PC-3 (cell line): ENCODE measurements at places on chromosomes 7 and 10.

DNA sequence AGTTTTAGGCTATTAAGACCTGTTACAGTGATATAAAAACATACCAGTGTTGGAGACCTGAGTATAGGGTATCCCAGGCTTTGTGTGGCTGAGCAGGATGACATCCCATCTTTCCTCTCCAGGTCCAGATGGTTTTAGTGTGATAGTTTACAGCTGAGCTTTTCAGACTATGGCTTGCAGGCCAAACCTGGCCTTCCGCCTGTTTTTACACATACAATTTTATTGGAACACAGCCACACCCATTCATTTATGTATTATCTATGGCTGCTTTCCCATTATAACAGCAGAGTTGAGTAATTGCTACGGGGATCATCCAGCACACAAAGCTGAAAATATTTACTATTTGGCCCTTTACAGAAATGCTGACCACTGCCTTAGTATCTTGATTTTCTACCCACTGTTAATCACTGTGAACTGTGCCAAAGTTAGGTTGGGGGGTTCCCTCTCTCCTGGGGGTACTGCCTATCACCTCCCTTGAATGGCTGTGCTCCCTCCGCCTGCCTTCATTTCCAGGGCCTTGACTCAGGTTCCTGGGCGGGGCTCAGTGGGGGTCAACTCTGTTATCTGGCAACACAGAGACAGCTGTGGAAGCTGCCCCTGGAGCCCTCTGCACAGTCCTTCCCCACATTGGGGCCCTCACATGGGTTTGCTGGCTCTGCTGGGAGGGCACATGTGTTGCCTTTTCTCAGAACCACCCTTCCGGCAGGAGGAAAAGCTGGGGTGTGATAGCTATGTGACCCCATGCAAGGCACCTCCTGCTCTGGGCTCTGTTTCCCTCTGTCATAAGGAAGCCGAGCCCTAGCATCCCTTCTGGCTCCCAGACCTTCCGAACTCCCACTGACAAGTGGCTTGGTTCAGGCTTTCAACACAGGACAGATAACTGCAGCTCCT lies 40.3 kb upstream of the SH2D4B start:
- no peak for DNase-seq

- DNase-seq, result peak; percentile 58
These were observed 54.5 kb downstream of the COL1A2 start for GRCh38 chr7:94449151-94449725.

GRCh38 chr7:90945104-90945787 lies 319.0 kb upstream of the FZD1 start:
- peak; percentile 7 for DNase-seq

DNA sequence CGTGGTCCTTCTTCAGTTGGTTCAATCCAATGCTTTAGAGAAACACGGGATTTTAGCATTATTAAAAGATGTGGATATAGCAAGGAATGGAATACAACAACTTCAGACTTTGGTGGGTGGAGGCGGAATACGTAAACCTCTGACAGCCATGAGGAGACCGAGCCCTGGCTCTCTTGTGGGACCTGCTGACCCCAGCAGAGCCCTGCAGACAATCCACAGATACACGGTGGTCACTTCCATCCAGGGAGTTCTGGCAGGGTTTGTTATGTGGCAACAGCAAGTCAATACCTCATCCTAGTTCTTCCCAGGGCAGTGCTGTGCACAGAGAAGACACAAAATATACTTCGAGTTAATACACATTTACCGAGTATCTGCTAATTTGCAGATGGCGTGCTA lies 118.5 kb upstream of the DIP2C start:
- DNase-seq, result no peak

DNA sequence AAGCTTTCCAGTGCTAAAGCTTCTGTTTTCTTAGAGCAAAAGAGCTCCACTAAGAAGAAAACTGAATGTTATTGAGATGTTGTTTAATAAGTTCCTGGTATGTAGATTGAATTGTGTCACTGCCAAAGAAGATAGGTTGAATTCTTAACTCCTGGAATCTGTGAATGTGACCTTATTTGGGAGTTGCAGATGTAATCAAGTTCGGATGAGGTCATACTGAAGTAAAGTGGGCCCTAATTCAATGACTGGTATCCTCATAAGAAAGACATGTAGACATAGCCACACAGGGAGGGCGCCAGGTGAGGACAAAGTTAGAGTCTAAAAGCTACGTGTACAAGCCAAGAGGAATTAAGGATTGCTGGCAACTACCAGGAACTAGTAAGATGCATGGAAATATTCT lies 732.1 kb upstream of the C7orf33 start:
- no peak for DNase-seq

- DNase-seq, result no peak
These were observed 28.8 kb upstream of the C10orf53 start for GRCh38 chr10:49650724-49651034.

DNA sequence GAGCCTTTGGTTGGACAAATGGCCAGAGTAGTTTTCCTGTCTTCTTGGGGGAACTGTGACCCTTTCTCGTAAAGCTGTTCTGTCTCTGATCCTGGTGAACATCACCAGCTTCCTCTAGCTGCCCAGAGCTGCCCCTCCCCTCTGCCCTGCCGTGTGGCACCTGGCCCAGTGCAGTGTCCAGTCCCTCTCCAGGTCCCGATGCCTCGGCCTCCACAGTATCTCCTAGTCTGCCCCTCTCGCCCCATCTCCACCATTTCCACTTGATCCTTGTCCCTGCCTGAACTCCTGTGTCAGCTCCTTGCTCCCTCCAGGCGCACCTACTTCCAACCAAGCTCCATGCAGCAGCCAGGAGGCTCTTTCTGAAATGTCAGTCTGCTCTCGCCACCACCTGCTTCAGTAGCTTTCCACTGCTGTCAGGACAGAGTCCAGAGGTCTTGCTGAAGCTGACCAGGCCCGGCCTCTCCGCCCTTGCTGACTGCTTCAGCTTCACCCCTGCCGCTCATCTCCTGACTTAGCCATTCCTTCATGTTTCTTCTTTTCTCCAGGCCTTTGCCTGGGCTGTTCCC lies 133.6 kb downstream of the GRK5 start:
- DNase-seq, result no peak

GRCh38 chr7:102450242-102450641 lies 14.4 kb downstream of the ALKBH4 start:
- peak; percentile 51 for DNase-seq

DNA sequence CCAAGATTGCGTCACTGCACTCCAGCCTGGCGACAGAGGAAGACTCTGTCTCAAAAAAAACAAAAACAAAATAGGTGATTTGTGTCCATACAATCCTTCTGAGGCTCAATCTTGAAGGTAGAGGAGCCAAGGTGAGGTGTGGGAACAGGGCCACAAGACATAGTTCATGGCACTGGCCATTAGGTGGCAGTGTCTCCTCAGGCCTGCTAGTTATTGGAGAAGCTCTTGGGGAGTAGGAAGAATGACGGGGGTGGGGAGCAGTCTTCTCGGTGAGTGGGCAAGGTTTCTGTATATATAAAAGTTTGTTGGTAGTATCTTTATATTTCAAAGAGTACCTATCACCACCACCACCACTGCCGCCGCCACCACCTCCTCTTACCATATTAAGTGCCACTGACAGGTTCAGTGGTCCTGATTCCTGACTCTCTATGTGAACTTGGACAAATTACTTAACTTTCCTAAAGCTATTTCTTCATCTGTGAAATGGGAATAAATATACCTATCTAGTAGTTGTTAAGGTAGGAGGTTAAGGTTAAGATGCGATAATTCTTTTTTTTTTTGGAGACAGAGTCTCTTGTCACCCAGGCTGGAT lies 24.0 kb downstream of the CCSER2 start:
- DNase-seq, result peak; percentile 67

GRCh38 chr7:68679459-68680234 lies 918.6 kb upstream of the AUTS2 start:
- DNase-seq, result no peak

DNA sequence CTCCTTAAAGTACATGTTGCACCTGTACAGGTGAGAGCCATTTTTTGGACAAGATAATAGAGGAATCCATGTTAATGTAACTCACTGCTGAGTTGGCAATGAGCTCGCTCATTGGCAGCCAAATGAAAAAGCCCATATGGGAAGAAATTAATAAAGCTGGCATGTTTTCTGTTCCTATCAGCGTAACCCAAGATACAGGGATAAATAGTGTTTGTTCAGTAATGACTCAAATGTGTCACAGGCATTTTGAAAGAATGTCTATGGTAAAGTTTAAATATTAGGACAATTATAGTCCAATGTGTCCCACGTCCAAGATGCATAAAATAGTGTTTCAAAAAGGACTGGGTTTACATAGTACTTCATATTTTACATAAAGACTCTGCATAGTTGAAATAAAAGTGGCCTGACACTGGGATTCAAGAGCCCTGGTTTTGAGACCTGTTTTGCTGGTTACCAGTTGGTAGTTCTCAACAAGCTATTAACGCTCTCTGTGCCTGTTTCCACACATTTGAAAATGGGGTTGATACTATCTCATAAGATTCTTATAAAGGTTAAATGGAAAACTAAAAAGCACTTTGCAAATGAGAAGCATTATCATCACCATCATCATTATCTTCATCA lies 49.1 kb downstream of the MTURN start:
- DNase-seq, result peak; percentile 58

DNA sequence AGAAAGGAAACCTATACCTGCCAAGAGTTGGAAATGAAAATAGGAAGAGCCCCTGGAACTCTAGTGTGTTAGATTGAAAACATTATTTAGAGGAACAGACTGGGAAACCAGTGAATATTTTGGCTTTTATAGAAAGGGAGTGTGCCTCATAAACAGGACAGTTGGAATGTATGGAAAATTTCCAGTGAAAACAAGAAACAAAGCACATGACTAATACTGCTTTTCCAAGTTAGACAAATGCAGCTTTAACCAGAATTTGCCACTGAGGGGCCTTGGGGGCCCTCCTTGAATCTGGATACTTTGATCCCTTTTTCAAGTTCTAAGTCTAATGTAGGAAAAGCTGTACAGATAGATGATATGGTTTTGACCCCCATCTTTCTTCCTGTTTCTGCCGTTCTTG lies 21.2 kb downstream of the ITGB8 start:
- peak; percentile 86 for DNase-seq

DNA sequence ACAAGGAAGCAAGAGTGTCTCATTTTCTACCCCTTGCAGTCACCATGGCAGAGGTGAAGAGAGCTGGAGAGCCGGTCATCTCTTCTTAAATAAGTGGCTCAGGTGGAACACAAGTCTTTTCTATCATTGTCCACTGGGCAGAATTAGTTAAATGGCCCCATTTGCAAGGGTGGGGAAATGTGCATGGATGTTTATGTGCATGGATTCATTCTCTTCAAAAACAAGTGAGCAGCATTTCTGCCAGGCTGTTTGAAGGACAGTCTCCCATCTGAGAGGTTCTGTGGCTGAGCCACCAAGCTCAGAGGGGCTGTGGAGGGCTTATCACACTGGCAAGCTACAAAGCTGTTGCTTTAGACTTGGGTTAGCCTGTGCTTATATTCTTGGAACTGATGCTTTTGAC lies 370.3 kb upstream of the MTPN start:
- DNase-seq, result no peak

- no peak for DNase-seq
These were observed 146.8 kb downstream of the CELF2 start for GRCh38 chr10:11164551-11164802.

- no peak for DNase-seq
These were observed 569.5 kb upstream of the MGMT start for GRCh38 chr10:128897401-128898129.

DNA sequence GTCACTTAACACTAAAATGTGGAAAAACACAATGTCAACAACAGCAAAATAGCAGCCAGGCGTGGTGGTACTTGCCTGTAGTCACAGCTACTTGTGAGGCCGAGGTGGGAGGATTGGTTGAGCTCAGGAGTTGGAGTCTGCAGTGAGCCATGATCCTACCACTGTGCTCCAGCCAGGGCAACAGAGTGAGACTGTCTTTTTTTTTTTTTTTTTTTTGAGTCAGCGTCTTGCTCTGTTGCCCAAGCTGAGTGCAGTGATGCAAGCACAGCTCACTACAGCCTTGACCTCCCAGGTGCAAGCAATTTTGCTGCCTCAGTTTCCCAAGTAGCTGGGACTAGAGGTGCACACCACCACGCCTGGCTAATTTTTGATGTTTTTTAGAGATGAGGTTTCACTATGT lies 6.1 kb downstream of the KCTD7 start:
- no peak for DNase-seq

- DNase-seq, result no peak
These were observed 137.1 kb downstream of the ZNF365 start for GRCh38 chr10:62511238-62511637.

DNA sequence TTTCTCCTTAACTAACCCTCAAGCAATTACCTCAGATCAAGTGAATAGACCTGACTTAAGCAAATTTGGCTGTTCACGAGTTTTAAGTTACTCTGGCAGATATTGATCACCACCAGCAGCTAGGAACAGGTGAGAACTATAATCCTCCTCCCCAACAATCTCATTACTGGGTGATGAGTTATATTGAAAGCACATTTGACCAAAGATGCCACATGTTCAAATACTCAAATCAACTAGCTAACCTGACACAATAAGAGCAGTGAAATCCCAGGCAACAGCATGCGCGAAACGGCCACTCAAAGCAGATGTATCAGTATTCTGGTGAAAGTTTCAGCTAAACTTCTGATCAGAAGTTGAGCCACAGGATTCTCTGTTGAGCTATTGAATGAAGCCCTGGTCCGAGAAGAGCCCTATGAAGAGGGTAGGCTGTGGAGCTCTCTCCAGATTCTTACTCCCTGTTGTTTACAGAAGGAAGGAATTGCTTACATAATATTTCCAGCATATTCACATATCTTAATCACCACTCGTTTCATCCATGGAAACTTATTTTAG lies 52.6 kb downstream of the CAV1 start:
- no peak for DNase-seq

DNA sequence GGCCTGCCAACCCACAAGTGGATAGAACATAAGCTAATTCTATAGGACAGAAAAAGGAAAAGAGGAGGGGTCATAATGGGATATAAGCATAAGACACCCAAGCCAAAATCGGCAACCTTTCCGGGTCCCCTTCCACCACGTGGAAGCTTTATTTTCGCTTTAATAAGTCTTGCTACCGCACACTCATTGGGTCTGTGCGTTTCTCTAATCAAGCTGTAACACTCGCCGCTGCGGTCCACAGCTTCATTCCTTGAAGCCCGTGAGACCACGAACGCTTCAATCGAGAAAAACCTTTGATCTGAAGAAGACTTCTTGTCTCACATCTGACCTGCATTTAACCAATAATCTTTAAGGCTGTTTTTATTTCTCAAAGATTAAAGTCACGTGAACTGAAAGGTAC lies 35.8 kb upstream of the HECW1 start:
- DNase-seq, result no peak

DNA sequence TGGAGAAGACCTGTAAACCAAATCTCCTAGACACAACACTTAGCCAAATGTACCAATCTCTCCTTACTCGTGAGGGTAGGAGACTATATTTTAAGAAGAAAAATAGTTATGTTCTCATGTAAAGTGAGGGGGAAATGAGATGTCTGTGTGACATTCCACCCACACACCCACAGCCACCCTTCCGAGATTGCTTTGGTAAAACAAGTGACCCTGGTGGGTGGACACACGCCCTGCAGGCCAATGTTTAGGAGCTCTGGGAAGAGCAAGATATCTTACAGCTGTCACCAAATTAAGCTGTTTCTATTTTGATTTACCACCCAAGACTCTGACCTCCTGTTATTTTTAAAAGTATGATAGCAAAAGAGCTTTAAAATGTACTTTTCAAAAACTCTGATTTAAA lies 147.2 kb upstream of the PFKP start:
- no peak for DNase-seq
